GM23338 (cell line): ENCODE measurements at places on chromosomes 4 and X.

DNA sequence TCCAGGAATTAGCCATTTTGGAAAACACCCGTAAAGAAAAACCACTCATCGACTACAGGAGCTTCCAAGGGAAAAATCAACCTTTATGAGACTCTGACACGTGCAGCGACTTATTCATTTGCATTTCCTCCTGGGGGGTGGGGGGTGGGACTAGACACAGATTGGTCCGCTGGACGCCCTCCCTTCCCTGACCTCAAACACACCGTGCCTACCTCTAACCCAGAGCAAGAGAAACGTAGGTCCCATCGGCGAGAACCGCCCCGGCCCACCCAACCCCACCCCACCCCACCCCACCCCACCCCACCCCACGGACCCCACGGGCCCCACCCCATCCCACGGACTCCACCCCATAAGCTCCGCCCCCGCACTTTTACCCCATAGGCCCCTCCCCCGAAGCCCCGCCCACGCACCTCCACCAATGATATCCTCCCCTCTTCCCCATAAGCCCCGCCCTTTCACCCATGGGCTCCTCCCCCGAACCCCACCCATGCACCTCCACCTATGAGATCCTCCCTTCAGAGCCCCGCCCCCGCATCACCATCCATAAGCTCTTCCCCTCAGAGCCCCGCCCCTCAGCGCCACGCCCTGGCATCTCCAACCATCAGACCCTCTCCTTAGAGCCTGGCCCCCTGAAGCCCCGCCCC is 1.1 kb downstream of the GTPBP6 start:
- no peak for DNase-seq

DNA sequence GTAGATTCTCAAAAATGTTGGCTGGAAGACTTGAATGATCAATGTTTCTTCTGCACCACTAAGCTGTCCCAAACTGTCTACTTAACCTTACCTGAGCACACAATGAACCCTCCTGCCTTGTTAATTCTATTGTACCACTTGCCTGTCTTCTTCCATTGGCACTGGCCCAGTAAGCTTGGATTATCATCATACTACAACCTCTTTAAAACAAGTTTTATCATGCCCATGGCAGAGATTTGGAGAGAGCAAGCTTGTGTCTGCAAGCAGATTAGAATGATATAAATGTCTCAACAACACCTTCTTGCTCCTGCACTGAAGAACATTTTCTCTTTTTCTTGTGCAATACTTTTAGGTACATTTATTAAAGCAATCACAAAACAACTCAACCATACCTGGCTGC is 74.0 kb upstream of the VMA21 start:
- DNase-seq, result no peak

DNA sequence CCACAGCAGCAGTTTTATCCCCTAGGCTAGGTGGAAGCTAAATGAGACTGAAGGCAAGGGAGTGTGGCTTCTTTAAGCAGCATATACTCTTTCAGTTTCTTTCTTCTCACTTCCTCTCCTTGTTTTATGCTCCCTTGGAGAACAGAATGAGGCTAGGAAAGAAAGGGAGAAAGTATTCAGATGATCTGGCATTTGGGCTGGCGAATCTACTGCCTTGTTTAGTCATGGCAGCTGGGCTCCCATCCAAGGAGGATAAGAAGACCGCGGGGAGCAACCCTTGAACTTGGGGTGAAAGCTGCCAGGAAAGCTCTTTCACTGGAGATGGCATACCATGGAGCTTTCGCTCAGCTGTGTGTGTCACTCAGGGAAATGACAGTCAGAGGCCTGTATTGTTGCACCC is 72.1 kb downstream of the ARHGEF38 start:
- DNase-seq, result no peak

DNA sequence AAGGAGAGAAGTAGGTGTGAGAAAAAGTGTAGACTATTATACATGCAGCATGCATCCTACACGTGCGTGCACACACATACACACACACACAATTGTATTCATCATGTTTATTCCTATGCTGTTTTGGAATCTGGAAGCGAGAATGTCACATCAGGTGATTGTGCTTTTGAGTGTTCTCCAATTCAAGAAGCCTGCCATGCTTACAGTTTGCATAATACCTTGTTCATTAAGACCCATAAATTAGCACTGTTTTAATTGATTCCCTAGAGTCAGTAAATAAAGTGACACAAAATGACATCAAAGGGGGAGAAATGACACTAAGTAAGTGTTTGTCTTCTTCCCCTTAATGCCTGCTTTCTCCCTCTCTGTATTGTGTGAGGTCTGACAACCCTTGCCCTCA is 336.1 kb upstream of the IGFBP7 start:
- DNase-seq, result no peak

DNA sequence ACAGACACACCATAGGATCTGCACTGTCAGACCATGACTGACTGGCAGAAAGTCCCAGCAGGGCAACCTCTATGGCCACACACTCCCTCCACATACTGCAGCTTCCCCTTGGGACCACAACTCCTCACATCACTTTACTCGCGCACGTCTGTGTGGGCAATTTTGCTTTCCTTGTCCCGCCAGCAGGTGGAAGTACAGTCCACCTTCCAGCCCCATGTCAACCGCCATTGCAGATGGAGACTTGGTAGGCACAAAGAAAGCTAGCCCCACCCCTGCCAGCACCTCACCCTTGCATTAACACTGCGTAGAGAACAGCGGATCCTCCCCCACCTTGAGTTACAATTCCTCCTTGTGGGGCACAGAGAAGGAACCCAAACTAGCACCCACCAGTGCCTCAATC is 74.4 kb upstream of the NAP1L2 start:
- DNase-seq, result peak; percentile 51

- no peak for DNase-seq
Measured at GRCh38 chr4:38734911-38735310, 47.9 kb downstream of the TLR10 start.

GRCh38 chr4:146590801-146591200 is 47.9 kb upstream of the POU4F2 start:
- no peak for DNase-seq

DNA sequence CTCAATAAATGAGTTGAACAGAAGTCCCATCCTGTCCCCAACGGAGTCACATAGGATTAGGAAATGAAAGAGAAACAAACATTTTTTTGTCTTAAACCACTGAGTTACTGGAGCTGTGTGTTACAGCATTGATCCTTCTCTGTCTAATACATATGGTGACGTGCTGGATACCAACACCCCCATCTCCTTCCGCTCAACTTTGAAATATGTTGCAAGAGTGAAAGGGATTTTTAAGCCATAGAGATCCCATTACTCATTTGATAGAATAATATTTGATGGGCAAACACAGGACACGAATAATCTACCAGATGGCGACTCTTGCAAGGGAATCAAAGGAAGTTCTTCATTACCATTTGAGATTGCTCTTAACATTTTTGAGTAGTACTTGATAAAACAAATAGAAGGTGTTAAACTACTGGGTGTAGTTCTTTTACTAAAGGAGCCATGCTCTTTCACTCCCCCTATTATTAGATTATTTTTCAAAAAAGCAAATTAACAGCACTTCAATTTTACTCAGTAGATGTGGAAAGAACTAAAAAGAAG is 140.5 kb downstream of the PACRGL start:
- DNase-seq, result no peak

DNA sequence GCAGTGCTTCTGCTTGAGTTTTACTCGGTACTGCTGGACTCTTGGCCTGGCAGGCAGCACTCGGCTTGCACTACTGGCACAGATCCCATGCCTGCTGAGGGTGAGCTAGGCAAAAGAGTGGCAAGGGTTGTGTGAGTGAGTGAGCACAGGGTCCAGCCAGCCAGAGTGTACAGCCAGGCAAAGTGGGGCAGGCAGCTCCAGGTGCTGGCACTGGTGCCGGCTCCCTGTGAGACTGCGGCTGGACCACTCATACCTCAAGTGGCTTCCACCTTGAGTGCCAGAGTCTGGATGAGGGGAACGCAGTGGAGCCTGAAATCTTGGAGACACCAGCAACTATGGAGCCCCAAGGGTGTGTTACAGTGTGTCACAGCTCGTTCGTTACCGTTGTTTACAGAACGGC is 1451.9 kb upstream of the AGA start:
- DNase-seq, result no peak

DNA sequence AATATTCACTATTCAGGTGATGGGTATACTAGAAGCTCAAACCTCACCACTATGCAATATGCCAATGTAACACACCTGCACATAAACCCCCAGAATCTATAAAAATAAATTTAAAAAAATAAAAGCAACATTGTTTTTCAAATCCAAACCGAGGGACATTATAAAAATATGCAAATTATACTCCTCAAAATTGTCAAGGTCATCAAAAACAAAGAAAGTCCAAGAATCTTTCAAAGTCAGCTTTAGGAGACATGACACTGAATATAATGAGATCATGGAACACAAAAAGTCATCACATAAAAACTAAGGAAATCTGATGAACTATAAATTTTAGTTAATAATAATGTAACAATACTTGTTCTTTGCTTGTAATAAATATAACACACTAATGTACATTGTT is 43.2 kb upstream of the AR start:
- no peak for DNase-seq

DNA sequence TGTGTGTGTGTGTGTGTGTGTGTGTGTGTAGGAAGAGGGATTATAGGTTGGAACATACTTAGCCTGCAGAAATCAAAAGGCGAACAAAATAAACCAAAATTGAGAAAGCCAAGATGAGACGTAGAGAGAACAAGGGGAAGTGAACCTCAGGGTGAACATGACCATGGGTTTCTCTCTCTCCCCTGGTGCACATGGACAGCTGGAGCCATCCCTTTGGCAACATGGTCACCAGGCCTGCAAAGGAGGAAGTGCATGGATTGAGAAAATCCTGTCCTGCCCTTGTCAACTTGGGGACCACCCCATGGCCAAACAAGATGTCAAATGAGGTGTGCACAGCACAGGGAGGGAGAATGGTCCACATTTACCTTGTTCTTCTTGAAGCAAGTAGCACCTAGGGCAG is 23.1 kb downstream of the LGI2 start:
- no peak for DNase-seq

DNA sequence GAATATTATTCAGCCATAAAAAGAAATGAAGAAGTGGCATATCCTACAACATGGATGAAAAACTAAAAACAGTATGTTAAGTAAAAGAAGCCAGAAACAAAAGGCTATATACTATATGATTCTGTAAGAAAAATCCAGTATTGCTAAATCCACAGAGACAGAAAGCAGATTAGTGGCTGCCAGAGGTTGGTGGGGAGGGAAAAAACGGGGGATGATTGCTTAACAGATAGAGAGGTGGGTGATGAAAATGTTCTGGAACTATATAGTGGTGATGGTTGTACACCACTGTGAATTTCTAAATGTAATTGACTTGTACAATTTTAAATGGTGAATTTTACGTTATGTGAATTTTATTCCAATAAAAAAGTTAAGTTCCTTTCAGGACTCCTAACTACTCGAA is 157.6 kb upstream of the SH3RF1 start:
- DNase-seq, result no peak
